ENCODE measurements at places on chromosomes 5 and 9.

DNA sequence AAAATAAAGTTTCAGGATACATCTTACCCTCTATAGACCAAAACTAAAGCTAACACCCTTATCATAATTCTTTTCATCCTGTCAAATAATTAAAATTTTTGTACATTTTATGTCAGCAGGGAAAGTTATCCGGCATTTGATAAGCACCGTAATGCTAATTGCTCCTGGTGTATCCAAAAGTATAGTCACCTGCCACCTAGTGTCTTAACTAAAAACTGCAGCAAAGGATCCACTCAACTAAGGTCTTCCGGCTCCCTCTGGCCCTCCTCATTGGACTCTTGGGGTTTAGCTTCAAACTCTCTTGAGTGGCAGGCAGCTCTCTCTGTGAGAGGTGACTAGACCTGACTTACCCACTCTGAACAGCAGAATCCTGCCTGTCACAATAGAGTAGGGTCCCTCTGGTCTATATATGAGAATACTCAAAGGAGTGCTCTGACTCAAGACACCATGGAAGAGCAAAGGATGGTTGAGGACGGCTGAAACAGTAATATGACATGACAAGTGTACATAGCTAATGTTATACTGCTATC lies 60.4 kb upstream of the CAST start:
- DNase-seq: peak; percentile 76

- DNase-seq: no peak
Measured at GRCh38 chr5:159525117-159525516, 194.8 kb upstream of the IL12B start.

DNA sequence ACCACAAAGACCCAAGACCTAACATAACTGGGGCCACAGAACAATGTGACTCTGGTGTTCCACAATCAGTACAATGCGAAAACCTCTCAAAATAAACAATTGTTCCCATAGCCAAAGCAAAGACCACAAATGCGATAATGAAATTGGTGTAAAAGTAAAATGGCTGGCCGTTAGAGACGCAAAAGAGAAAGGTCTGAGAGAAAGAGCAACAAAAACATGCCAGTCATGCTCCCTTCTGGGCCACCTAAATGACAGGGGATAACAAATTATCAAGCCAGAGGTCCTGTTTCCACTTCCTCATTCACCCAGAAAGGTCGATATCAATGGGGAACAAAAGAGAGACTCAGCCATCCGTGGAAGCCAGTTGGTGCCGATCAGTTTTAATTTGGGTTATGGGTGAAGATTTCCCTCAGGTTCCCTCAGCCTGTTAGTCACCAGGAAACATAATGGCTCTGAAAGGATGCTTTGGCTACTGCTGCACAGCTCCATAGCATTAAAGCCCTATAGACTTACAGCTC lies 9.2 kb upstream of the CFAP95 start:
- no peak for DNase-seq

GRCh38 chr5:22926574-22926973 lies 73.4 kb upstream of the CDH12 start:
- DNase-seq: no peak

- DNase-seq: no peak
Measured at GRCh38 chr9:33120620-33121019, 44.1 kb upstream of the SMU1 start.

- no peak for DNase-seq
Measured at GRCh38 chr5:12661617-12662370, 757.5 kb upstream of the CTNND2 start.

- peak; percentile 67 for DNase-seq
Measured at GRCh38 chr9:29830821-29831220, 2257.5 kb upstream of the C9orf72 start.

GRCh38 chr5:39192450-39193160 lies 26.8 kb downstream of the FYB1 start:
- DNase-seq: no peak

DNA sequence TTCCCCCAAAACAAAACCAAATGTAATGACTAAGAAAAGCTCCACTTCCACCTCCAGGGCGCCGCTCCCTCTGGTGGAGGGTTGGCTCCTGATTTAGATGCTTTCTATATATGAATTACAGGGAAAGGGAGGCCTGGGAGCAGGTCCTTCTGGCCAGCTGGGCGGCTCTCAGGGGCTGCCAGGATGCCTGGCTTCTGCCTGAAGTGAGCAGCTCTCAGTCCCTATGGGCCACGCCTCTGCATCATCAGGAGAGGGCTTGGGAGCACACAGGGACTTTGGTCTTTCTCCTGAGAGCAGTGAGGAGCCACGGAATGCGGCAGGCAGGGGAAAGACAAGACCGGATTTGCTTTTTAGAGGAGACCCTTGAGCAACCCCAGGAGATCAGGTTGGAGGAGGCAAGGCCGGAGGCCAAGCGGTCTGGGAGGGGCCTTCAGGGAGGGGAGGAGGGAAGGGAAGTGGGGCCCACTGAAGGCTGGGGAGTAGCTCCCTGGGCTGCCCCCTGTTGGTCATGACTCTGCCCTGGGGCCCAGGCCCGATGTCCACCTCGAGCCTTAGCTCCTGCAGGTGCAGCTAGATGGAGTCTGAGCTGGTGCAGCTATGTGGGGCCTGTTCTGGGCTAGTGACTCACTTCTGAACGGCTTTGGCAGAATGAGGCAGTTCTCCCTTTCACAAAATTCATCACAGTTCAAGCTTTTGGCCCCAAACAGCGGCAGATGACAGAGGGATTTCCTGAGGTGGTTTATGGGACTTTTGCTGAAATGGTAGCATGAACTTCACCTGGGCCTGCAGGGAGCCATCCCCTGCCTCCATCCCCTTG lies 11.3 kb upstream of the GRHPR start:
- DNase-seq: no peak

DNA sequence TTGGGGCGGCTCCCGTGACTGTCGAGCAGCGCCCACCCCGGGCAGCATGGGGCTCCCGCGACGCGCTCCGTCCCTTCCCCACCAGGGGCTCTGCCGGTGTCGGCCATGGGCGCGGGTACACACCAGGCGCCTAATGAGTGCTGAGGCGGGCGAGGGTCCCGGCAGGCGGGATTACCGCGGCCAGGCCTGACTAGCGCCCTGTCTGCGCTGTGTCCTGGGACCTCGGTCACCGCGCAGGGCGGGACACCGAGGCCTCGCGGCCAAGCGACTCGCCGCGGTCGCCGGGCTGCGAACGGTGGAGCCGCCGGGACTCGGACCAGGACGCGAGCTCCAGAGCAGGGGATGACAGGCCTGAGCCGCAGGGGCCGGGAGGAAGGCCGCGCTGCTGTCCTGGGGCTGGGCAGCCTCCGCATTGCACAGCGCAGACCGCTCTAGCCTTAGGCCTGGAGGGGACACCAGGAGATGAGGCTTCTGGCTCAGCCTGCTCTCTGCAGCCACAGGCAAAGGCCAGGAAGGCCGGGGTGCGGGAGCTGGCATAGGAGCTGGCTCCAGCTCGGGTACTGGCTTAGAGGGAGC lies 14.1 kb downstream of the LCN10 start:
- no peak for DNase-seq

DNA sequence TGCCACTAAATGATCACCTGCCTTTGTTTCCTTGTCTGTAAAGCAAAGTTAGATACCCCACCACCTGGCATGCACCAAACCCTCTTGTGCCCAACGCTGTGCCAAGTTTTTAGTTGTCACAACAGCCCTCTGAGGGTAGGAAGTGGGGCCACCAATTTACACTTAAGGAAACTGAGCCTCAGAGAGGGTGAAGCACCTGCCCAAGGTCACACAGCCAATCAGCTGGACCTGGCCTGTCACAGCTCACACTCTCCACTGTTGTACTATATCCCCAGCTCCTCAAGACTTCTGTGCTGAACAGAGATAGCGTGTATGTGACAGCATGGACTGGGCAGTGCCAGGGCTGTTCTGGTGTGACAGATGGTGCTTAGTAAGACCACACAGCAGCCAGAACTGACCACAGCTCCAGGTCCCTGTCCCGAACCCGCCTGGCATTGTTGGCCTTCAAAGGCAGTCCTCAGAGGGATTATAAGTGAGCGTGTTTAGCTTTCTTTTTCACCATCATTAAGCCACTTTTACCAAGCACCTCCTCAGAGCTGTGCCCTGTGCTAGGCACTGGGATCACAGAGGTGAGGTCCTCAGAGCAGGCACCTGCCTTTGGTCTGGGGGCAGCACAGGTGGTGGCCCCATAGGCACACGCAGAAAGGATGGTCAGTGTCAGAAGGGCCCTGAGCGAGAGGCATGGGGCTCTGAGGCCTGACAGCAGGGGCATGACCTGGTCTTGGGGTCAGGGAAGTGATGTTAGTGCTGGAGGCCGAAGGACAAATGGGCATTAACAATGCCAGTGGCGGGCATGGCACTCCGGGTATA lies 71.1 kb downstream of the COL27A1 start:
- DNase-seq: no peak

GRCh38 chr5:88892669-88893068 lies 9.7 kb upstream of the MEF2C start:
- DNase-seq: no peak

DNA sequence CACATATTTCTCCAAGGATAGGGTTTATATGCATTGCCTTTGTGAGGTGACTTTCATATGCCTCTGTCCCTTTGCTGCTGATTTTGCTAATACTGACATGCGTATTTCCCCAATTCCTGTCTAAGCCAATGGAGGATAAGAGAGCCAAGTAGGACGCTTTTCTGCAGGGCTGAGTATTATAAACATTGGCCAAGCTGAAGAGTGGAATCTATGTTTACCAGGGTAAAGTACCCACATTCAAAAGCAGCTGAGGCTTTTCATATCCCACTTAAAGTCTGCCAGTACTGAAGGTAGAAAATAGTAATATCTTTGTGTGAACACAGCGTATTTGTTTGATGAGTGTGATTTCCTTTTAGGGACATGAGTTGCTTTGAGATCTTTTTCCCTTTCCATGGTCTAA lies 128.8 kb upstream of the GPR151 start:
- DNase-seq: no peak

DNA sequence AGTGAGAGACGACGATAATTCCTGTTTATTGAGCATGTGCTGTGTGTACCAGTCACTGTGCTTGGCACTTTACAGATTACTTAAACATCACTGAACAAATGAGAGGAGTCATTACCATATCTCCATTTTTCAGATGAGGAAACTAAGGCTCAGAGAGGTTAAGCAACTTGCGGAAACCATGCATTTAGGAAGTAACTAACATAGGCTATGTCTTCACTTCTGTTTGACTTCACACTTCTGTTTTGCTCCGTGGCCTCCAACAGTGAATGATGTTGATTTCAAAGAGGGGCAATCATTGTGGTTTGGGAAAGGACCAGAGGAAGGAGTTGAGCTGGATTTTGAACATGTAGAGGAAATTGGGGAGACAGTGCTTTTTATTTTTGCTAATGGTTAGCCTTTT lies 16.7 kb downstream of the GCNT1 start:
- DNase-seq: no peak

GRCh38 chr5:181127907-181128626 lies 2.9 kb downstream of the OR2V1 start:
- no peak for DNase-seq

- no peak for DNase-seq
Measured at GRCh38 chr5:21893161-21893560, 960.0 kb downstream of the CDH12 start.

DNA sequence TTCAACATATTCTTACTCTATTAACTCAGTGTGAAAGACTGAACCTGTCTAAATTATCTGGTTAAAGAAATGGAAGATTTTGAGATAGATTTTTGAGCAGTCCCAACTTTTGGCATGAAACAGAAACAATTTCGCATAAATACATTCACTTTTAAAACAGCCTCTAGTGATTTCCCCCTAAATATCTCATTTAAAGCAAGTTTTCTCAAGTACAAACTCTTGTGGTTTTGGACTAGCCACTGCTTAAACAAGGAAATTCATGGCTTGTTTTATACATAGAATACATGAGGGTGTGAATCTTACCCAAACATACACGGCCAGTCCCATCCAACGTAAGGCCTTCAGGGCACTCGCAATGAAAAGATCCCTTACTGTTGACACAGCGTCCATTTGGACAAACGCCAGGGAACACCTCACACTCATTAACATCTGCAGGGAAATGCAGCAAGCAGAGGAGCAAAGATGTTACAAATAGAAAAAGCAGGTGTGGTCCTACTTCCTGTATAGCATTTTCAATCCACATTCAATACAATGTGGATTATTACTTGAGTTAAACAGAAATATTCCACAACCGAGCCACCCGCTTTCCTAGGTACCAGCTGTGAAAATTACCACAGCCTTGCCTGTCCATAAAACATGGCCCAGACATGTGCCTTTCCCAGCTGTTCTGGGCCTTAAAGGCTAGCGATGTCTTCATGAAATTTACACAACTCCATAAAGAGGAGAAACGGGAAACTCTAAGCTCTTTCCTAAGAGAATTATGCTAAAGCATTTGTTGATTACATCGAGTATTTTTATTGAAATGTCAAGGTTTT lies 188.8 kb downstream of the FBN2 start:
- DNase-seq: peak; percentile 63

DNA sequence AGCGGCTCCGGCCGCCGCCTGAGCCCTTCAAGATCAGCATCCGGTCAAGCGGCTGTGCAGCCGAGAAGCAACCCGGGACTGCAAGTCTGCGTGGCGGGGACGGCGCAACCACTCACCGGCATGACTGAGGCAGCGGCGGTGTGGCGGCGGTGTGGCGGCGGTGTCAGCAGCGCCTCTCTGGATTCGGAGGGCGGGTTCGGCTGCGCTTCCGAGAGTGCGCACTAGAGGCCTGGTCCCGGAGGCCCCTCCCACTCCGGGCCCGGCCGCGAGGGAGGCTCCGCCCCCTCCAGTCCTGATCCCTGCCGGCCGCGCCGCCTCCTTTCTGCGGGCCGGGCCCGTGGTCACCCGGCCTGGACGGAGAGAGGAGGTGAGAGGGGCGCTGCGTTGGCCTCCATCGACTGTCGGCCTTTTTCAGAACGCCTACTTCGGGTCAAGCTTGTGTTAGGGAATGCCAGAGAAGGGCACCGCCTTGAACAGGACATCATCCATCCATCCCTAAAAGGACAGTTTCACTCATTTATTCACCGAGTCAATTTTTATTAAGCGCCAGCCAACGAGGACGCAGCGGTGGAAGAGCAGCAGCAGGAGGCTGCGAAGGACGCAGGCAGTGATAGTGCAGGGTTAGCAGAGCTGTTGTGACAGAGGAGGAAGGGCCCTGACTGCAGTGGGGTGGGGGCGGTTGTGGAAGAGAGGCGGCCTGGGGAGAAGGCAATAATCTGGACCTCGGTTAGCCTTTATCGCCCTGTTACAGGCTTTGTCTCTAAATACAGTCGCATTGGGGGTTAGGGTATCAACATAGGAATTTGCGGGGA lies at the start of gene ATOX1:
TSS of gene ATOX1 (minus strand) at position 202 of the 812 bp plus-strand sequence. CDS start at position 122, 80 bp downstream.
- peak; percentile 96 for DNase-seq

GRCh38 chr9:128568470-128569078 lies 16.2 kb downstream of the SPTAN1 start:
- DNase-seq: no peak

DNA sequence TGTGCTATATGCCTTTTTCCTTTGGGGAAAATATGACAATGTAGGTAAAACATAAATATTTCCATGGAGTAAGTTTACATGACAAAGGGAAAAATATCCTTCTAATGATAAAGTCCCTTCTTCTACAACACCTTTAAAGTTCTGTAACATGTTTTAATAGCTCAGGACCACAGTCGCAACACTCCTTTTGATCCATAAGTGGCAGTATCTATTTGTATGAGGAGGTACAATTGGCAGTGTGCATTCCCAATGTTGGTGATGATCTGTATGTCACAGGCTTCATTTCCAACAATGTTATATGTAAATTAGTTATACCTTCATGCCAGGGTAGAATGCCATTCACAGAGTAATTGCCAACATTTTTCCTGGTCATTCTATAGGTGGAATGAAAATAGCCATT lies 127.1 kb upstream of the CCNH start:
- no peak for DNase-seq

- no peak for DNase-seq
Measured at GRCh38 chr5:91418158-91418557, 35.0 kb upstream of the ARRDC3 start.

Data from tongue (tissue), 3 donors.